ENCODE measurements at places on chromosomes 4 and X.

DNA sequence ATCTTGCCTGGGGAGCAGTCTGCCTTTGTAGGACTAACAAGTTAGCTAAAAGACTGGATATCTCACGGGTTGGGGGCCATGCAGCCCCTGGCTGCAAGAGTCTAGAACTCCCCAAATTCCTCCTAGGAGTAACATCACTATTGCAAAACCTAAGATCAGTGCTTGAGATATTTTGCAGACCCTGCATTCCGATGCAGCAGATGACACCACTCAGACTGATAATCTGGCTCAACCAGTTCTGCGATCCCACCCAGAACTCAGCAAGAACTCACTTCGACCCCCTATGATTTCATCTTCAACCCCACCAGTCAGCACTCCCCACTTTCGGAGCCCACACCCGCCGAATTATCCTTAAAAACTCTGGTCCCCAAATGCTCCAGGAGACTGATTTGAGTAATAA, 834.0 kb downstream of the C4orf33 start:
- no peak for DNase-seq

GRCh38 chr4:101156619-101157310, 190.6 kb downstream of the PPP3CA start:
- DNase-seq, result no peak

- no peak for DNase-seq
Observed at GRCh38 chrX:107025545-107025944, 25.5 kb upstream of the MORC4 start.

DNA sequence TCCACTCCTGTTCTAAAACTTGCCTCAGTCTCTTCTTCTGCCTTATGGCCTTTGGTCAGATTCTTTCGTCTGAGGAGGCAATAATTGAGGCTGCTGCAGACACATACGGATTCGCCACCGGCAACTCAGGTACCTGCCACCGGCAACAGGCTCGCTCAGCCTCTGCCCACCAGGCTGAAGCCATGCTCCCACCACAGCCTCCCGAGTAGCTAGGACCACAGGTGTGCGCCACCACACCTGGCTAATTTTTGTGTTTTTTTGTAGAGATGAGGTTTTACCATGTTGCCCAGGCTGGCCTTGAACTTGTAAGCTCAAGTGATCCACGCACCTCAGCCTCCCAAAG, 26.6 kb downstream of the TNIP2 start:
- DNase-seq, result no peak

DNA sequence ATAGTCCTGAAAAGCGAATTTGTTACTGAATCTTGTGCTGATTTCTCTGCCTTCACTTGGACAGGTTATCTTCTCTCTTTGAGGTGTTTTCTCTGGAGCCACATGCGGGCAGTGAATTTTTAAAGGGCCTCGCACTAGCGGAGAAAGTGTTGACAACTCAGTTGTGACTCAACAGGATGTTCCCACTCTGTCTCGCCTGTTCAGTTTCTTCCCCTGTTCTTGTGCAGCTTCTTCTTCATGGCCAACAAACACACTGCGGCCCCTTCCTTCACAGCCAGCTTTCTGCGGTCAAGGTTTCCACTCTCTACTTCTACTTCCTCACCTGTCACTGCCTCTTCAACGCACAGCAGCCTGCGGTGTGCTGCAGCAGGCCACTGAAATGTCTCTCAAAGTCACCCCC, 1.1 kb upstream of the SHROOM4 start:
- DNase-seq, result no peak

DNA sequence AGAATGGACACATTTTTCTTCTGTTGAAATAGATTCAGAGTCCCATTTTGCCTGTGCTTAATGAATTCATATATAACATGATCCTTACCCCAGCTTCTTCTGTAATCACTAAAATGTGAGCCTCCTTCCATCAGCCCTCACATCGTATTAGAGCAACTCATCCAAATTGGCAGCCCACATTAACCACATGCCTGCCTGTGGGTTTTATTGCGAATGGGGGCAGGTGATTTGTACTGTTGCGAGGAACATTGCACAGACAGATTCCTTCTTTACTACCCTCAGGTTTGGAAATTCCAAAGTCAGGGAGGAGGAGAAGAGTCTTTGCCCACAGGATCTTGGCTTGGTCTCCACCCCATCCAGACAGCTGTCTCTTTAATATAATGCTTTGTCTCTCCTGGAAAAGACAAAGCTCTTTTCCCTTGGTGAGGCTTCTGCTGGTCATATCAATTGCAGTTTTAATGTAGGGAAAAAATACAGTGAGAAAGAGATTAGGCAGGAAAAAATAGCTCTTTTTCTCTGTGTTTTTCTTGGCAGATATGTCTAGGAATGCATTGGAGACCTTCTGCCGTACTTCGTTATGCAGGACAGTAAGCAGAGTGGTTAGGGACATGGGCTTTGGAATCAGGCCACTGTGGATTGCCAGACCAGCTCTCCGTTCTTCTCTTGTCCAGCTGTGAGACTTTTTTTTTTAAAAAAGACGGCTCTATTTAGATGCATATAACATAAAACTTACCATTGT, 371.2 kb downstream of the AFF2 start:
- DNase-seq, result no peak

- no peak for DNase-seq
Observed at GRCh38 chr4:165970703-165971420, 97.8 kb downstream of the TLL1 start.

- DNase-seq, result no peak
Observed at GRCh38 chr4:165393051-165393450, 14.2 kb downstream of the CPE start.

DNA sequence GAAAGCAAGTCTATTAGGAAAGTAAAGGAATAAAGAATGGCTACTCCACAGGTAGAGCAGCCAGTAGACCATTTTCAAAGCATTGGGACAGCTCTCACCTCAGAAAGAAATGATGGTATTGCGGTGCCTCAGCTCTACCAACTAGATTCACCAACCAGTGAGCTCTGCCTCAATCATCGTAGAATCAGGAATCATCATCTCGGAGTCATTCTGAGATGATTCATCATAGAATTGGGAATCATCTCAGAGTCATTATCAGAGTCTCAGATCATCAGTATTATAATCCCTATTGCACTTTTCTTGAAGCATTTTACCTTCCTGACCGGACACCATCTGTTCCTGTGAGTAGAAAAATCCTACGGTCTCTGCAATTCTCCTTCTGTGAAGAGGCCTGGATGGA, 17.5 kb upstream of the SAT1 start:
- DNase-seq, result no peak

GRCh38 chr4:87499403-87500091, 29.6 kb downstream of the SPARCL1 start:
- no peak for DNase-seq

DNA sequence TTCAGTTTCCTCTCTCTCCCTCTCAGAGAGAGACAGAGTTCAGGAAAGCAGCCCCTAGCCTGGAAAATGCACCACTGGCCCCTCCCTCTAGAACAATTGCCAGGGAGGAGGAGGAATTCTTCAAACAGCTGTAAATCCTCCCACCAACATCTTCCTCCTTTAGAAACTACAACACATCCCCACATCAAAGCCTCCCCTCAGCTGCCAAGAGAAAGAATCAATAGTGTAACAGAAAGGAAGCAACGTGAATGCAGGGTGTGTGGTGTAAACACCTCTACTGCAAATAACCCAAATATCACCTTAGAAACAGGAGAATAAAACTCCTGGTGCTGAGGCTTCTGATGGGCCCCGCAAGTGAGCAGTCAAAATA, 249.9 kb upstream of the GATB start:
- no peak for DNase-seq

All from stimulated activated CD4-positive, alpha-beta T cell treated with anti-CD3 and anti-CD28 coated beads, Interleukin-4, amount 100 ng/mL, for 24 hours (primary cell).